Stimulated activated CD4-positive, alpha-beta T cell treated with anti-CD3 and anti-CD28 coated beads, Interleukin-15, amount 100 ng/mL, for 1 hour (primary cell): ENCODE measurements at places on chromosomes 1 and 21.
A peak's percentile ranks its signal among the peaks of the same experiment; 100 is the strongest.

DNA sequence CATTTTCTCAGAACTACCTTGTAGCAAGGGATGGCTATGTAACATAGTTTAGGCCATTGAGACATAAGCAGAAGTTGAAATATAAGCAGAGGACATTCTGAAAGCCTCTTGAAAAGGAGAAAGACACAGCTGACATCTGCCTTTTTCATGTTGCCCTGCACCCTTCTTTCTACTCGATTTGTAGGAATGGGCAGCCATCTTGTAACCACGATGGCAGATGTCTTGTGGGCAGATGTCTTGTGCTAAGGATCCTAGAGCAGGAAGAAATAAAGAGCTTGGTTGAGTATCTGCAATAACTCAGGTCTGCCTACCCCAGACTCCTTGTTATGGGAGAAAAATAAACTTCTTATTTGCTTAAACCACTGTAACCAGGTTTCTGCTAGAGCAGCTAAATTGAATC, 351.0 kb downstream of the PDE4B start:
- DNase-seq: no peak

DNA sequence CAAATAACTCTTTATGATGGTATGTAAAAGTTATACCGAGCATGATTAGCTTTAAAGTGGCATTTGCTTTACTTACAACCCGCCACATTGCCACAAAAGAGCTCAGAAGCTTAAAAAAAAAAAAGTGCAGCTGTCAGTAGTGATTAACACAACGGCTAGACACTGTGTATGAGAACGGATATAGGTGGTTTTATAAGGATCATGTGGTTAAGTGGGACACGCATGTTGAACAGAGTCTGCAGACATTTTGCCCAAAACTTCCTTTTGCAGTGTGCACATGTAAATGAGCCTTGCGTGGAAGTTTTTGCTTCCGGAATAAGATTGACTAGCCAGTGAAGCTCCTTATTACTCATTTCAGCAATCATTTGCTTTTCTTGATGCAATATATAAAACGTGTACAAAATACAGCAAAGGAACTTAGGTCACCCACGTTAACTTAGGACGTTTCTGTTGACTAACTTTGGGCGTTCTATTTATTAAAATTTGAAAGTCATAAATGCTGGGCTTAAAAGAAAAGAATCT, 58.7 kb upstream of the RGS1 start:
- DNase-seq: no peak

DNA sequence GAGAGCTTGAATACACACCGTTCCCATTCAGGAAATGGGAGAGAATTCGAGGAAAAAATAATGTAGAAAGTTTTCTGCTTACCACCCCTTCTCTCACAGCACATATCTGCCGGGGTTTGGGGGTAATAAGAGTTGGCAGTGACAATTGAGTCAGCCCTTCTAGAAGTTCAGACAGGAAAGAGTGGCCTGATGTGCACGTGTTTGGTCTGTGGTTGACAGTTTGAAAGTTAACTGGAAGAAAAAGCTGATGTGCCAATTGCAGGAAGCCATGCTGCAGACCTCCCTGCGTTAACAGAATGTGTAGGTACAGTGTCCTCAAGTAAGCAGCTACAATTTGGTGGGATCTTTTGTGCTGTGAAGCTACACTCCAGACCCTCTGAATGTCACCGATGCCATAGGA, 50.9 kb downstream of the DHX9 start:
- no peak for DNase-seq

GRCh38 chr1:40633523-40633922, 32.0 kb downstream of the RIMS3 start:
- DNase-seq: no peak

DNA sequence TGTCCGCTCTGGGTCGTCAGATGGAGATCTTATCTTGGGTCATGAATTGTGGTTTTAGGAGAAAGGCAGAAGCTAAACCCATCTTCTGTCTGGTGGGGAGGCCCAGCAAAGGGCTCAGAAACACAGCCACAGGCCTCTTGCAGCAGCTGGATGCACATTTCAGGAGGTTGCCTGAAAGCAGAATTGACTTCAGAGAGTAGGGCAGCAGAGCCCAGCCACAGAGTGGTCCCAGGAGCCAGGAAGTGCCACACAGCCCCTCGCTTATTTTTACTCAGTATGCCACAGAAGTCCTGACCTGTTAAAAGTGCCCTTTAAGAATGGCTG, 8.3 kb upstream of the RIPK4 start:
- no peak for DNase-seq

DNA sequence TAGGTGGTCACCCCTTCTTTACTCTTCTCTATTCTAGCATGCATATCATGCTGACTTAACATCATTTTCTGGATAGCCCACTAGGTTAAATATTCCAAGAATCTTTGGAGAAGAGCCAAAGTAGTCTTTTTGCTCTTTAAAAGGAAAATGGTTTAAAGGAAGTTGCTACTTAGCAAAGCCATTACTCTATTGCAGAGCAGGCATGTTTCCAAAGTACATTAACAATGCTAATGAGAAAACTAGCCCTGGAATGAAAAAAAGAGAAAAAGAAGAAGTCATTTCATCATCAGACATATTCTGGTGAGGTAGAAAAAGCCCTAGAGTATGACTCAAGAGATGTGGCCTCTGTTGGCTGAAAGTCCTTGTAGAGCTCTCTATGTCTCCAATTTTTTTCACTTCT, 74.0 kb downstream of the NUF2 start:
- DNase-seq: no peak

DNA sequence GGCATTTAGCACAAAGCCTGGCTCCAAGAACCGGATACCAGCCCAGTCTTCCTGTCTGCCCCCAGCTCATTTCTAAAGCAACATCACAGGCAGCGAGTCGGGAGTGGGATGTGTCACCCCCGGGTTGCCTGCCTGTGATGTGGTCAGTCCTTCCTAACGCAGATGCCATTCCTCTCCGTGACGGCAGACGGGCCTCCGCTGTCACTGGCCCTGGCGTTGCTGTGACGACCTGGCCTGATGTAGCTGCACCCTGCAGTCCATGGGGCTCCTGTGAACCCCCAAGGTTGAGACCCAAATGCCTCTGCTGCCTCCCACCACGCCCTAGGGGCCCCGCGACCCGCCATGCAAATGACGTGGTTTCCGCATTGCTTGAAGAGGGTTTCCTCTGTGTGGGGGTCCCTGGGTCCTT, 12.3 kb downstream of the TNFRSF1B start:
- peak; percentile 52 for DNase-seq

DNA sequence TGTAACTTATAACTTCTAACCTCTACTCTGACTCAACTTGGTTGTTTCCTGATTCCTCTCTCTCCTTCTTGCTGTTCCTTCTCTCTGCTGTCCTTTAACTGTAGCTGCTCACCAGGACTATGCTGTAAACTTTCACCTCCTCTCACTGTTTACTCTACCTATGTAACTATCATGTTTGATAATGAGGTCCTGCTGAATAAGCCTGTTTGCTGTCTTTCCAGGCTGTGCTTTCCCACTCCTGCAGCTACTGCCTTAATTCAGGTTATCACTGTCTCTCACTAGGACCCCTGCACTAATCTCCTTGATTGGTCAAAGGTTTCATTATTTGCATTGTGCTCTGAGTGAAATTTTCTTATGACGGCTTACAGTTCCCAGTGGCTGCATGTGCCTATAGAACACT, 633.9 kb upstream of the PTBP2 start:
- no peak for DNase-seq

DNA sequence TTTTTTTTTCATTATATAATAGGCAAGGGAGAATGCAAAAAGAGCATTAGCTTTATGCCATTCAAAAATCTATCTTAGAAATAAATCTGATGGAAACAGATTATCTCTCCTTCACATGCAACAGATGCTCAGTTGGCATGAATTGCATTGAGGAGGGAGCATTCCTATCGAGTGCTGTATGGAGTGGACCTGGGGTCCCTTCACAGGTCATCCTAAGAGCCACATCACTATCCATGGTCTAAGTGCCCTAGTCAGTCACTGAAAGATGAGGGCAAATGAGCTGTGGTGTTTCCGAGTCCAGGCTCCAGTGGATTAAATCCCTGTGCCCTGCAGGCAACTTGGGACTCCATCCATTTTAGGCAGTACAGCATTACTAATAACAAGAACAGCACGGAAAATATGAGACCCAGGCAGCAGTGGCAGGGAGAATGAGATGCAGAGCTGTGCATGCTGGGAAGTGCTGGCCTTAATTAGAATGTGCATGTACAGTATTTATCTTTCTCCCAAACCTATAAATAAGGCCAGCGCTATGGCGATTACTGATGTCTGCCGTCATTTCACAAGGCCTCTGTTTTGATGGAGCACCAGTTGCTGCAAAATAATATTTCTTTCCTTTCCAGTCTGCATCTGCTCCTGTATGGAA, 512.3 kb upstream of the PLXNA2 start:
- DNase-seq: no peak

DNA sequence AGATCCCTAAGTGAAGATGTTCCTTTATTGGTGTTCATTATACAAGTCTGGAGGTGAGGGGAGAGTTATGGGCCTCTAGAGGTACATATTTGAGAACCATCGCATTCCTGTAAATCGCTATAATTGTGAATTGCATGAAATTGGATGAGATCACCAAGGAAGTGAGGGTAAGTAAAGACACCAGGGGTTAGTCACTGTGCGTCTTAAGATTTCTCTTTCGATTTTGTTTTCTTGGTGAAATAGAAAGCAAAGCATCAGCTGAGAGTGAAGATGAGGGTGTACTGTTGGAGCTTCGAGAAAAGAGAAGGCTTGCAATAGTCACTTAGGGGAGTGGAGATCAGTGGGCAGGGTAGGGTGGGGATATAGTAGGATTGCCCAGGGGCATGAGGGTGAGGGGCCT, 82.1 kb downstream of the RAVER2 start:
- no peak for DNase-seq

DNA sequence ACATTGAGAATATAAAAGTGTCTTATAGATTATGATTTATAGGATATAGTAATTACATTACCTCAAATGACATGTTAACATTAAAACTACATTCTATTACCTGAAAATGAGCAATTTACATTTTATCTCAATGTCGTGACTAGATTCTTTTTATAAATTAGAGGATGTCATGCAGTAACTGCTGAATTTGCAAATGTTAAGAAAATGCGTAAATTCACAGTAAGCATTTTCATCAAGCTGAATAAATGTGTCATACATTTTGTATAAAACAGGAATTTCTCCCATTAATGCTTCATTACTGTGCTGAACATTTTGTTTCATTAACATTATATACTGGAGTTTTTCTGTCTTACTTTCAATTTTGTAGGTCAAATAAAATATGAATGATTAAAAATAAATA, 1460.7 kb upstream of the B3GALT2 start:
- no peak for DNase-seq

DNA sequence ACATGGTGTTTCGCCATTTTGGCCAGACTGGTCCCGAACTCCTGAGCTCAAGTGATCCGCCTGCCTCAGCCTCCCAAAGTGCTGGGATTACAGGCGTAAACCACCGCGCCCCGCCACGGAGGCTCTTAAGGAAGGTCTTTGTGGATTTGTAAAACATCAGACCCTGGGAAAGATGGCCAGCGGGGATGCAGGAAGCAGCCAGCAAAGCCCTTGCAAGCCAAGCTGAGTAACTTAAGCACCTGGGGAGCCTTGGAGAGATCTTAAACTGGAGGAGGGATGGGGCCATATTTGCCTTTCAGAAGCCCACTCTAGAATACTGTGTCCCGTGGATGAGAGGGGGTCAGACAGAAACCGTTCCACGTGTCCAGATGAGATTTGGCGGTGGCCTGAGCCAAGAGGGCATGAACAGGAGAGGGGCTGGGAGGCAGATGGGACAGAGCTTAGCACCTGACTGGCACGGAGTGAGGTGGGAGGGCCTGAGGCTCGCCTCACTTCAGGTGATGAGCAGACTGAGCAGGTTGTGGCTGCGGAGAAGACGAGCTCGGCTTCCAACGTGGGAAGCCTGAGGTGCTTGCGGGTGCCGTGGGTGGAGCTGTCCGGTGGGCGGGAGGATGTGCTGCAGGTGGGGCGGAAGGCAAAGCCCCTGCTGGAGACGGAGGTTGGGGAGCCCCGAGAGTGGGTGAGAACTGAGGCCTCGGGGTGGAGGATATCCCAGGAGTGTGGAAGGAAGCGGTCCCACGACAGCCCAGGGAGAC, 11.7 kb downstream of the C1orf216 start:
- DNase-seq: no peak

GRCh38 chr1:225657462-225657989, 4.6 kb upstream of the ENAH start:
- DNase-seq: no peak

GRCh38 chr1:24966724-24967346, 36.8 kb upstream of the RUNX3 start:
- no peak for DNase-seq

- DNase-seq: no peak
Measured at GRCh38 chr21:38931291-38931690, 125.6 kb downstream of the ETS2 start.

DNA sequence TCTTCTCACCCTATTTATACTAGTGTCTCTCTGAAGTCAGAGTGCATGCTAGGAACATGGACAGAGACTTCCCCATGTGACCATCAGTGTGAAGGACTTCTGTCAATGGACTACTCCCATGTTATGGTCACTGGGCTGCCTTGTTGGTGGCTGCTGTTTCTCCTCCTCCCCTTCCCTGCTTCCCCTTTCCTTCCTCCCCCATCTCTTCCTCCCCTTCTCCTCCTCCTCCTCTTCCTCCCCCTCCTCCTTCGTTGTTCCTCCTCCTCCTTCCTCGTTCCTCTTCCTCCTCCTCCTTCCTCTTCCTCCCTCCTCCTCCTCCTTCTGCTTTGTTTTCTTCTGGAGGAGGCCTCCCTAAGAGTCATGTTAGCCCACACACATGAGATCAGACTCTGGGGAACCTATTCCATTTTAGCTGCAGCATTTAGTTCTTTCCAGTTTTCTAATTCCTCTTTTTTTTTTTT, 35.8 kb downstream of the IER5 start:
- DNase-seq: no peak

- no peak for DNase-seq
Measured at GRCh38 chr1:244919320-244920282, 55.3 kb upstream of the HNRNPU start.

- no peak for DNase-seq
Measured at GRCh38 chr1:44043176-44044070, 12.2 kb upstream of the SLC6A9 start.

- no peak for DNase-seq
Measured at GRCh38 chr1:71233645-71234044, 152.8 kb upstream of the ZRANB2 start.

DNA sequence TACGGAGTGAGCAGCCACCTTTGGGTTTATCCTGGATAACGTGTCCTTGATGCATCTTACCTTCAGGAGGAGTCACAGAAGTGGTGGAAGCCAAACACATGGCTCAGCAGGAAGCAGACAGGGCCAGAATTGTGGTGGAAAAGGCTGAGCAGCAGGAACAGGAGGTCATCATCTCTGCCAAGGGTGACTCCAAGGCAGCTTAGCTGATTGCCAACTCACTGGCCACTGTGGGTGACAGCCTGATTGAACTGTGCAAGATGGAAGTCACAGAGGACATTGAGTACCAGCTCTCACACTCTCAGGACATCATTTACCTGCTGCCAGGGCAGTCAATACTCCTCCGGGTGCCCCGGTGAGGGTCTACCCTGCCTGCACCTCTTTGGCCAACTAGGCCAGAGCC, 179.3 kb downstream of the FAF1 start:
- DNase-seq: no peak
